ENCODE measurements at places on chromosomes 6 and 20. TPM values are rescaled to one million over a fixed set of nuclear protein-coding genes. Genes with fewer than 3 reads are reported as not detected.

- no peak for DNase-seq
Observed at GRCh38 chr20:34546751-34547181, 11.8 kb upstream of the MAP1LC3A start.

DNA sequence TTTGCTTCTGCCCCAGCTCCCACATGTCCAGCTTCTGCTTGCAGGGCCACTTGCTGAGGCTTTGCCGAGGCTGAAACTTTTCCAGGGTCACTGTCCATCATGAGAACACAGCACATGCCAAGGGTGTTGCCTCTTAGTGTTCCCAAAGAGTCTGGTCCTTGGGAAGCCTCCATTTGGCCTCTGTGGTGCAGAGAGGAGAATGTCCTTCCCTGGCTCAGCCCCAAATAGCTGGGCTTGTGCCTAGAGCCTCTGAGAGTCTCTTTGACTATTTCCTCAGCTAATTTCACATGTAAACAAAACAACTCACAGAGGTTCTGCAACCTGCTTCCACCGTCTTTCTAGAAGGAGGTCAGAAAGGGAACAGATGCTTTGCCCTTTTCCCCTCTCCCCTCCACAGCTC lies 40.4 kb upstream of the RAB23 start:
- DNase-seq: peak; percentile 70

GRCh38 chr6:87482366-87482765 lies 9.6 kb downstream of the SLC35A1 start:
- DNase-seq: no peak

GRCh38 chr6:77415706-77416105 lies 47.6 kb downstream of the HTR1B start:
- no peak for DNase-seq

- DNase-seq: peak; percentile 73
Observed at GRCh38 chr6:436308-437036, 44.9 kb downstream of the IRF4 start.

GRCh38 chr6:33746651-33747100 lies at the start of gene IP6K3:
TSS of gene IP6K3 (minus strand) at chr6:33746905. CDS start at chr6:33735476, 11,429 bp downstream.
- DNase-seq: no peak

- DNase-seq: peak; percentile 80
Observed at GRCh38 chr6:12336121-12336971, 46.2 kb downstream of the EDN1 start.

- DNase-seq: no peak
Observed at GRCh38 chr6:122014961-122015360, 384.5 kb upstream of the HSF2 start.

DNA sequence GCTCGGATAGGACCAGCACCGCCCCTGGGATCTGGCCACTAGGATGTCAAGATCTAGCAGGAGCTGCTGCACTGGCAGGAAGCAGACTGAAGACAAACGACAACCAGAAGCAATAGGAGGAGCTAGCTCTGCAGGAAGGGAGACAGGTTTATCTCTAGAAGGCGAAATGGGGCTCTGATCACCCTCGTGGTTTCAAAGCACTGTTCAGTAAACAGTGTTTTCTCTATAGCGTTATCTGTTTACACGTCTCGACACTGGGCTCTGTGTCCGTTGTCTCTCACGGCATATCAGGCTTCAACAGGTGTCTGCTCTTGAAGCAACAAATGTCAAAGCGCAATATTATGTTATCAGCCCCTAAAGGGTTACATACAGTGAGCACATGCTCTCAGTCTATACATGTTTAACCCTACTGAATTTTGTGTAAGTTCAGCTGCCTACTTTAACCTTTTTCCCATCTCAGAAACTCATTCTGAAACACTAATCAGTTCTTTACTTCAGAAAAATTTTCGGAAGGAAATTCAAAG lies 23.8 kb downstream of the TMEM14B start:
- no peak for DNase-seq

- DNase-seq: no peak
Observed at GRCh38 chr6:46099952-46100351, 29.8 kb upstream of the ENPP4 start.

- DNase-seq: no peak
Observed at GRCh38 chr6:138570725-138571029, 71.4 kb upstream of the NHSL1 start.

DNA sequence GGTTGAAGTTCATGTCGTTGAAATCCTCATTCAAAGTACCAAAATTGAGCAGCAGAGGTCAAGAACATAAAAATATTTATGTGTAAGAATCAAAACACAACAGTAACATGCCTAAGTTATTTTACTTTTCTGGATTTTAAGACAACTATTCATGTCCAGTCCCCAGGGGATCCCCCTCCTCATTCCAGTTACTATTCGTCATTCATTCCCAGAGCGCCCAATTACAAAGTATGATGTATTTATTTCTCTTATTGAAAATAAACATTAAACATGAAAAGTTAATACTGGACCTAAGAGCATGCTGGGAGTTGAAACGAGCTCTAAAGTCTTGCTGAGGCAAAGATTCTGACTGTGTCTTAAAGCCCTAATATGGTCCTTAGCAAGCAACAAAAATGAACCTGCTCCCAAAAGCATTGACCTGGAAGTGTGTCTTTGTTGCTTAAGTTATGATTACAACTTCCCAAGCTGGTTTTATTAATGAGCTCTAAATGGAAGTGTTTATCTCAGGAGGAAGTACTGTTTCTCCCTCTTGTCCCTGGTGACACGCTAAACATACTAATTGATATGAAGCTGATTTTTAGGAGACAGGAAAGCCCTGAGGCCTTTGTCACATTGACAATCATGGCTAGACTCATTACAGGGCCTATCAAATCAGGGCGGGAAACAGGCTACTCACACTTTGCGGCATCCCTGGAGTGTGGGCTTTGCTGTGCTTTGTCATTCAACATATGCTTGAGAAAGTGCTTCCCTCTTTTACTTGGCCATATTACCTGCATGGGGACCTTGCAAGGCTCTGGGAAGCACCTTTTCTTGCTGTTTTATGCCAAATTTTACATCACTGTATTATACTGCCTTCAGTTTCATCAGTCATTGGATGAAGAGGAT lies 192.2 kb upstream of the DTNBP1 start:
- DNase-seq: no peak

- no peak for DNase-seq
Observed at GRCh38 chr20:2065099-2065498, 36.5 kb upstream of the STK35 start.

- no peak for DNase-seq
Observed at GRCh38 chr6:34760108-34760507, 2.8 kb downstream of the SNRPC start.

DNA sequence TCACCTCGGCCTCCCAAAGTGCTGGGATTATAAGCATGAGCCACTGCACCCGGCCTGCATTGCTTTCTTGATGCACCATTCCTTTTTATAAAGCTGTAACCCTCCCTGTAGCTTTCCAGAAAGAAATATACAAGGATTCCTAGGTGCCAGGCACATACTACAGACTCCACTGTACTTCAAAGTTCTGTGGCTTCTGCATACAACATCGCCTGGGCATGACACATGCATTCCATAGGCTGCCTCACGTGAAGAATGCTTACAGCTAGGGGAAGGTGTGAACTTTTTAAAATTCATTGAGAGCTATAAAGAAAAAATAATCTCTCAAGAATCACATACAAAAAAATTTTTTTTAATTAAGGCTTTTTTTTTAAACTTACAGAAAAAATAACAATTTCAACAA lies 50.2 kb downstream of the TRAM2 start:
- DNase-seq: no peak

DNA sequence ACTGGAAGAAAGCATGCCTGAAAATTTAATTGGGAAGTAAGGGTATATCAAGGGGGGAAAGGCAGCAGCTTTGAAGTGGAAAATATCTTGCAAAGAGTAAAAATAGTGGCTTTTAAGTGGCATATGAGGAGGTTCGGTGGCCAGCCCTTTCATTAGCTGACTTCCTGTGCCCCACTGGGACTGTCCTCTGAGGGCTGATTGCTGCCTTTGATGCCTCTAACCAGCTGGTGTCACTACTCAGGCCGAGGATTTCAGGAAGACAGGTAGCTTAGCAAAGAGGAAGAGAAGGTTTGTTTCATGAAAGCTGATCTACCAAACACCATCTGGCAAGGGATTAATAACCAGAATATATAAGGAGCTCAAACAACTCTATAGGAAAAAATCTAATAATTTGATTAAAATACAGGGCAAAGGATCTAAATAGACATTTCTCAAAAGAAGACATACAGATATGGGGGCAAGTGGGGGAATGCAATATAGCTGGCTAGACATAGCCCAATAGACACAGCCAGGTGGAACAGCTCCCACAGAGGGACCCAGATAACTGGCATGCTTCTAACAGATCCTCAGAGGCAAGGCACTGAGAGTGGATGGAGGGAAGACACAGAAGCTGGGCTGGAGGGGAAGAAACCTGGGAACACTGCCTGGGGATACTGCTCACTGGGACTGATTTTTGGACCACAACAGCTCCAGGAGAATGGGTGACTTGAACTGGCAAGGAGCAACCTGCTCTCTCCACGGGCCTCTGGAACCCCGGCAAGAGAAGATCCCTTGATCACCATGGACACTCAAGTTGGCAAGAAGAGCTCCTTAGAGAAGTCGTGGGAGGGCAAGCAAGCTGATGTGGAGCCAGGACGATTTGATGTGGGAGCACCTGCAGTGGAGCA lies 33.2 kb downstream of the CCN2 start:
- no peak for DNase-seq

- DNase-seq: peak; percentile 89
Observed at GRCh38 chr6:112877134-112878100, 530.3 kb downstream of the RFPL4B start.

DNA sequence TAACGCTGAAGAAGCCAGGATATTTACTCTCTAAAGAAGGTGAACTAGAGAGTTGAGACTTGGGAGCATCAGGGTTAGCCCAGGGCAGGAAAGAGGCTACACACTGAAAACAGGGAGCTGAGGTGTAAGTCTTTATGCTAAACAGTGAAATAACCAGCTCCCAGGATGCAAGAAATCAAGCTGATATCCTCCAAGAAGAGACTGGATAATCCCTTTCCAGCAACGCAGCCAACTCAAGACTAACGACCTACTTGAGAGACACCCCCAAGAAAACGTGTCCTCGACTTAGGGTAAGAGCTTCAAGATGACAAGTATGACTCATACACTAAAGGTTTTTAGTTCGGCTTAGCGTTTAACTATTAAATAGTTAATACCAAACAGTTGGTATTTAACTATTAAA lies 202.2 kb downstream of the TASP1 start:
- no peak for DNase-seq

DNA sequence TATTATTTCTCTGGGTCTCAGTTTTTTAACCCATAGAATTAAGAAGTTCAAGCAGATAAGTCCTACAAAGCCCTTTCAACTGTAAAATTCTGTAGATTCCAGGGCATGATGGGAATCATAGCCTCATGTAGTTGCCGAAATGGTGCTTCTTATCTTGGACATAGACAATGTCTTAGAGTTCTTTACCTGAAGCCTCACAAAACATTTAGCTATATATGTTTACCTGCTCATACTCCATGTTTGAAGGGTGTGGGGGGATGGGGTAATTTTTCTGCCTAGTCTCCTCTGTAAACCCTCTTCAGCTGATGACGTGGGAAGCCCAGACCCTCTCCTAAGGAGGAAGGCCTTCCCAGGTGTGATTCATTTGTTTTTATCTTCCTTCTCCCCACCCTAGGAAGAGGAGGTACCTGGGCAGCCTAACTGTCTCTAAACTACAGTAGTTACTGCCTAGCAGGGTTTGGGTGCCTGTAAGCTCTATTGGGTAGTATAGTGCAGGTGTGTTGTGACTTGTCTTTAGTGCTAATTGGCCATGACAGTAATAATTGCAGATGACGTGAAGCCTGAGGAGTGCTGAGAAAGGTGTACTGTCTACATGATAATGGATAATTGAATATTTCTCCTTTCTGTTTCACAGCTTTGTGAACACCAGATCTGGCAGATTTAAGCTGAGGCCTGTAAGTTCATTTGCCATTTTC lies 230.8 kb downstream of the TFAP2B start:
- DNase-seq: no peak

GRCh38 chr6:74356391-74356790 lies 660.4 kb downstream of the CD109 start:
- DNase-seq: peak; percentile 88

DNA sequence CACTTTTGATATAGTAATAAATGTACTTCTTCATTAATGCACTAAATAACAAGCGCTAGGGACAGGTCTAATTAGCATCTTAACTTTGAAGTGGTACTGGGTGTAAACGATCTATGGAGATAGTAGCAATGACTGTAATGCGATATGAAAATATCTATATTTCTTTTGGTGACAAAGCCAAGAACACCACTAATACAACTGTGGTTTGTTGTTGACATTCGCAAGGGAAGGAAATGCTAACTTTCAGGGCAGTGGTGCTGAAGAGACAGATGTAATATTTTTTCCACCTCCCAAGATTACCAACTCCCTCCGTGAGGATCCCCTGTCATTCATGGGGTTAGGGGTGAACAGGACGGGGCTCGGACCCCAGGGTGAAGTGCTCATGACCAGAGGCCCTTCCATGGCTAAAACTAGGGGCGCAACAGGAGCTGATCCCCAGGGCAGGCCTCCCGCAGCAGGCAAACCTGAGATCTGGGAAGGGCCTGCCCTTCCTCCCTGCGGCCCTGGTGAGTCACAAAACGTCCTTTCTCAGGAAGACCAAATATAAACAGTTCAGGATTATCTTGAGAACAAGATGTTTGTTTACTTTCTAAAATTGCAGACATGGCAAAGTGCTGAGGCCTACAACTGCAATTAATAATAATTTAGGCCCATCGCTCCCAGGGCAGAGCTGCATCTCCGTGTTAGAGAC lies 65.0 kb upstream of the TOX2 start:
- peak; percentile 95 for DNase-seq

DNA sequence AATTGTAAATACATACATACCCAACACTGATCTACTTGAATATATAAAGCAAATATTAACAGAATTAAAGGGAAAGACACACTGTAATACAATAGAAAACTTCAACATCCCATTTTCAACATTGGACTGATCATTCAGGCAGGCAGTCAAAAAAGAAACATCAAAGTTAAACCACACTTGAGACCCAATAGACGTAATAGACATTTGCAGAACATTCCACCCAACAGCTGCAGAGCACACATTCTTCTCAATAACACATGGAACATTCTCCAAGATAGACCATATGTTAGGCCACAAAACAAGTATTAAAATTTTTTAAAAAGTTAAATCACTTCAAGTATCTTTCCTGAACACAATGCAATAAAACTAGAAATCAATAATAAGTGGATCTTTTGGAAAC lies 698.2 kb downstream of the COL12A1 start:
- no peak for DNase-seq

GRCh38 chr6:85183841-85184240 lies 266.0 kb upstream of the NT5E start:
- DNase-seq: no peak

ULBP3 gene
- 10.5 TPM for total RNA-seq

NKAIN2 gene
- total RNA-seq: not detected

DDX43 gene
- not detected for total RNA-seq

PXDC1 gene
- total RNA-seq: 89.8 TPM

FAM209B gene
- total RNA-seq: not detected

CCDC167 gene
- 61.9 TPM for total RNA-seq

SOBP gene
- total RNA-seq: 1.6 TPM

C6orf52 gene
- total RNA-seq: 0.44 TPM

MDC1 gene
- 9.9 TPM for total RNA-seq
